ENCODE measurements at places on chromosomes 6 and 20.

DNA sequence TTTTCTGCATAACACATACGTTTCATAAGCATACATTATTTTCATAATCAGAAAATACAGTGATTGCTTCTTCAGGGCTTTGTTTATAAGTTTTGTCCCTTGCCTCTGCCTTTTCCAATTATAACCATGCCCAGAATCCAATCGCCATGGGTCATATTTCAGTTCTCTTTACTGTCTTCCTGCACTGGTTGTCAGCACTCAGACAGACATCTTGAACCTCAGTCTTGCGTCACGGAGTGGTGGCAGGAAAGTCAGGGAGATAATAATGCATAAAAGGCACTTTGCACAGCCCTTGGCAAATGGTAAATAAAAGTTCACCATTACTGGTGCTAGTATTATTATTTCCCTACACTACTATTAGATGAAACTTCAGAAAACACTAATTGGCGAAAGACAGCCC lies 7.2 kb downstream of the KIF16B start:
- DNase-seq = no peak

- DNase-seq = no peak
These were observed 1.0 kb upstream of the THBS2 start for GRCh38 chr6:169254456-169255316.

DNA sequence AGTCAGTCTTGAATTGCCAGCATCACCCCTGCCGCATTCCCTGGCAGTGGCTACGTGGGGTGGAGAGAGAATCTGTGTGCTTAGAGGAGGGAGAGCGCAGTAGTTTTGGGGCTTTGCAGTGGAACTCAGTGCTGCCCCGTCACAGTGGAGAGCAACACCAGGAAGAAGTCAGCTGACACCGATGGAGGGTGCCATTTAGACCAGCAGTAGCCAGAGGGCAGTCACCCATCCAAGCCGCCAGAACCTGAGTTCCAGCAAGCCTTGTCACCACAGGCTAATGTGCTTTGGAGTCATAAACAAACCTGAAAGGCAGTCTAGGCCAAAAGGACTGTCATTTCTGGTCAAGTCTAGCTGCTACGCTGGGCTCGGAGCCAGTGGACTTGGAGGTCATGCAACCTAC lies 22.0 kb upstream of the PERP start:
- DNase-seq = no peak

DNA sequence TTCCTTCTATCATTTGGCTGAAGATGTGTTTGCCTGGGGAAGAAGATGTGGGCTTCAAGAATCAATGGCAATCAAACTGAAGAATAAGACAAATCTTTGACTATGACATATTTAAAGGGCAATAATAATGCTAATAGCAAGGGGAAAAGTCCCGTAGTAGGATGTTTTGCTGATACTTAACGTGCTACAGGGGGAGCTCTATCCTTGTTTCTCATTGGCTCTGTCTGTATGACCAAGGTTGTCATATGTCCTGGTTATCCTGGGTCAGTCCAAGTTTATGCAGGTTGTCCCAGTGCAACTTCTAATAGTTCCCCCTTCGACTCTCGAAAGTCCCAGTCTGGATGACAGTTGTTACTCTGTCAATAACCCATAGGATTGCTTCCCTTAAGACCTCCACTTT lies 321.3 kb downstream of the DHX35 start:
- DNase-seq = no peak

GRCh38 chr6:154758125-154758524 lies 24.9 kb downstream of the SCAF8 start:
- DNase-seq = no peak

- no peak for DNase-seq
These were observed 9.1 kb downstream of the BANF2 start for GRCh38 chr20:17708675-17709360.

DNA sequence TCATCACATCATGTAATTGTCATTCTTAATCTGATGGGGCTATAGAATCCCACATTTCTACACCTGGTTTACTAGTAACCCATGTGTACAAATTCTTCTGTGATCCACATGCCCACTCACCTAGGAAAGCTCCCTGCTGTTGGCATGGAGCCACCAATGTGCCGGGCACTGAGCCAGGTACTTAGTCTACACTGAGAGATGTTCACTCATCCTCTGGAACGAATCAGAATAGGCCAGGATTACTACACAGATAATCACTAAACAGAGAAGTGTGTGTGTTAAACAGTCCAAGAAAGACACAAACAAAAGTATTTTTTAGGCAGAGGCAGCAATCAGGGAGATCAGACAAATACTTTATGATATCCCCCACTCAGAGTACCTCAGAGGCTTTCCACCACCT lies 193.2 kb upstream of the VGLL2 start:
- no peak for DNase-seq

GRCh38 chr20:37902504-37903313 lies at the start of gene VSTM2L:
Gene VSTM2L (plus strand): TSS chr20:37903127. CDS start chr20:37903351, 224 bp downstream.
- DNase-seq = no peak

DNA sequence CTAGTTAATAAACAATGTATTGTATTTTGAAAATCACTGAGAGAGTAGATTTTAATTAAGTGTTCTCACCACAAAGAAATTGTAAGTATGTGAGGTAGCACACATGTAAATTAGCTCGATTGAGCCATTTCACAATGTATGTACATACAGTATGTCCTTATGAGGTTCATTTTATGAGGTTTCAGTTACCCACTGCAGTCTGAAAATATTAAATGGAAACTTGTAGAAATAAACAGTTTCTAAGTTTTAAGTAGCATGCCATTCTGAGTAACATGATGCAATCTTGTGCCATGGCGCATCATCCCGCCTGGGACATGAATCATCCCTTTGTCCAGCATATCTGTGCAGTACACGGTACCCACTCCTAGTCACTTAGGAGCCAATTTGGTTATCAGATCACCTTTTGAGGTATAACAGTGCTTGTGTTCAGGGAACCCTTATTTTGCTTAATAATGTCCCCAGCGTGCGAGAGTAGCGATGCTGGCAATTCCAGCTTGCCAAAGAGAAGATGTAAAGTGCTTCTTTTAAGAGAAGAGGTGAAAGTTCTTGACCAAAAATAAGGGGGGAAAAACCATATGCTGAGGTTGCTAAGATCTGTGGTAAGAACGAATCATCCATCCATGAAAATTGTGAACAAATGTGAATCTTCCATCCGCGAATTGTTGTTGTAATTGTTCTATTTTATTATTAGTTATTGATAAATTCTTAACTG lies 64.7 kb downstream of the KCNS1 start:
- DNase-seq = peak; percentile 60

DNA sequence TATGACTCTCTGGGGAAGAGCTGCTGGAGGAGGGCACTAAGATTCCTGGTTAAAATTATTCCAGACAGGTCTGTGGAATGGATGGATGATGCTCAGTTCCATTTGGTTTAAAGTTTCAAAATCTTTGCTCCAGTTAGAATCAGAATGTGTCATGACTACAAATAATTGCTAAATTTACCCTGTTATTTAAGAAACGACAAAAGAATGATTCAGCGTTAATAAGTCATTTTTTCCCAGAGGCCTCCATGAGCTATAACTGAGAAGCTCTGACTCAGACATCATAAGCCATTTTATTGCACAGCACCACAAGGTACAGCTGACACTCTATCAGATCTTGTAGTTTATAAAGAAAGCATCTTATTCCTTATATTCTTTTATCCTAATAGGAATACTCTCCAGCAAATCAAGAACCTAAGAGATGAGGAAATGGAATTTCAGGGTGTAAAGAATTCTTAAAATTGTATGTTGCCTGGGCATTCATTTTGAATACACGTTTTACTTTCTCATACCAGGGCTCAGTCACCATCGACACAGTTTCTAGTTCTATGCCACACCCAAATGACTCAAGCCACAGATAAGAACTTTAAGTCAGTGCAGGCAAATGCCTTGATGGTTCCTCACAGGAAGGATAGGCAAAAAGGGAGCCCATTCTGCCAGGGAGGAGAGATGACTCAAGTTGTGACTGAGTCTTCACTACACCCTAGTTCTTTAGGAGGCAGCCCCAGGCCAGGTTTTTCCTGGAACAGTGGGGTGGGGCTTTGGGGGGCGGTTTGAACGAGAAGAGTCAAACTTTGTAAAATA lies 636.0 kb downstream of the MMUT start:
- DNase-seq = no peak

- DNase-seq = no peak
These were observed 1.3 kb downstream of the NUP153 start for GRCh38 chr6:17705428-17705777.

DNA sequence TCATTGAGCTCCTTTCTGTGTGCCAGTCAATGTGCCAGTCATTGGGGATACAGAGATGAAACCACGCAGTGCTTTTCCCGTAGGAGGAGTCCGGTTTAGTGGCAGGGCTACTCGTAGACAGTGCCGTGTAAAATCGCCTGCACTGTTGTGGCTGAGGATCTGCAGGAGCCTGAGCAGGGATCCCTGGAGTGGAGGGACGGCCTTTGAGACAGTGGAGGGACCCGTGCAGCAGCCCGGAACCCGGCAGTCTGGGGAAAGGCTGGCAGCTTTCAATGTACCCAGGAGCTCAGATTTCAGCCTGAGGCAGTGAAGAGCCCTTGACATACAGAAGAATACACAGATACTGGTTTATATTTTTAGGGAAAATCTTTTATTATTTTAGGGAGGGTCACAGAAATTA lies 203.3 kb downstream of the ARID1B start:
- no peak for DNase-seq

DNA sequence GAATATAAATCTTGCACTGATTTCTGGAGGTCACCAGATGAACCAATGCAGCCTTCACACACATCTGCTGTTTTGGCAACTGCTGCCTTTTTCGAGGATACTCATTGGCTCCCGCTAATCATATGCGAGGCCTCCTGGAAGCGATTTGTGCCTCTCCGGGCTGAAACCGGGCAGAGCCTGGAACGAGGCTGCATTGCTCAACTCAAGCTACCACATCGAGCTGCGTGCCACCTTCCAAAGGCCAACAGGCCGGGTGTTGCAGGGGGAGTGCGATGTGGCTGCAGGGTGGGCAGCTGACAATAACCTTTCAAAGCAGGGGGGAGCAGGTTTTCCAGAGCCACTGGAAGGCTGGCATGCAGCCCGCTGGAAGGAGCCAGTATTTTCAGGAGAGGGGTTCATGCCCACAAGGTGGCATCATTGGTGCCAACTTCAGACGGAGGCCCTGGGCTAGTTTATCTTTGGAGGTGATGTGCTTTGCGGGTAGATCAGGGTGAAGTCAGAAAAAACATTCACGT lies 122.6 kb upstream of the IFNGR1 start:
- peak; percentile 24 for DNase-seq
